ENCODE measurements at places on chromosomes 6 and 20.

DNA sequence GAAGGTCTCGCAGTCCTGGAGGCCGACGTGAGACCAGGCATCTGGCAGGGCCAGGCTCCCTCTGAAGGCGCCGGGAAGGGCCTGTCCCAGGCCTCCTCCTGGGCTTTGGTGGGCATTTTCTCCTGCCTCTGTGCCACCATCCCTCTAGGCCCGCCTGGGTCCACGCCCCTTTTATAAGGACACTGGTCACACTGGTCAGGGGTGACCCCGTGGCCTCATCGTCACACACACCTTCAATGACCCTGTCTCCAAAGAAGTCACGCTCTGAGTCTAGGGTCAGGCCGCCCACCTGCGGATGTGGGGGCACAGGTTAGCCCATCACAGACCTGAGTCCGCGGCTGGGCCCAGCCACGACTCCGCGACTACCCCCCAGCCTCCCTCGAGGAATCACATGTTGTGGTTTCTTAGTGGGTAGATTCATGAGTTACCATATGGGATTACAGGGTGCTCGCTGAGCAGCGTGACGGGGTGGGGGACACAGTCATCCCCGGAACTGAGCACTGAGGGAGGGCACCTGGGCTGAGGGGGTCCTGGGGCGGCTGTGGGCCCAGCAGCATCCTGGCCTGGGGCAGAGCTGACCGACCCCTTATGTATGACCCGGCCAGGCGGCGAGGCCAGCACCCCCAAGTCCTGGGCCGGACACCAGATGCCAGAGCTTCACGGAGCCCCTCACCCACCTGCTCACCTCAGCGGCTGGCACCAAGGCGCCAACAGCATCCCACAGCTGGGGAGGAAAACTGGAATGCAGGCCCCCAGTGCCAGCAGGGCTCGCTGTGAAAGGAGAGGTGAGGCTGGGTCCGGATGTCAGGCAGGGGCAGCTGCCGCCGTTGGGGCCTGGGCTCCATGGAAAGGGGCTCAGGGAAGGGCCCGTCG, 115.9 kb downstream of the DLL1 start:
- no peak for DNase-seq

- DNase-seq: no peak
Measured at GRCh38 chr20:58635279-58635665, 15.8 kb upstream of the STX16 start.

GRCh38 chr20:53258741-53259140, 286.6 kb downstream of the TSHZ2 start:
- DNase-seq: no peak

DNA sequence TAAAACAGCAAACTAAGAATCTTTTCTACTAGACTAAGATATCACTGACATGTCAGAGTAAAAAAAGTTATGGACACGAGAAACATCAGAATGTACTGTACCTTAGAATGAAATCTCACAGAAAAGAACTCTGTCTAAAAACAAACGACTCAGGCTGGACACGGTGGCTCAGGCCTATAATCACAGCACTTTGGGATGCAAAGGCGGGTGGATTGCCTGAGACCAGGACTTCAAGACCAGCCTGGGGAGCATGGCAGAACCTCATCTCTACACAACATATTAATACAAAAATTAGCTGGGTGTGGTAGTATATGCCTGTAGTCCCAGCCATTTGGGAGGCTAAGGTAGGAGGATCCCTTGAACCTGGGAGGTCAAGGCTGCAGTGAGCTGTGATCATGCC, 122.6 kb downstream of the PRND start:
- no peak for DNase-seq

DNA sequence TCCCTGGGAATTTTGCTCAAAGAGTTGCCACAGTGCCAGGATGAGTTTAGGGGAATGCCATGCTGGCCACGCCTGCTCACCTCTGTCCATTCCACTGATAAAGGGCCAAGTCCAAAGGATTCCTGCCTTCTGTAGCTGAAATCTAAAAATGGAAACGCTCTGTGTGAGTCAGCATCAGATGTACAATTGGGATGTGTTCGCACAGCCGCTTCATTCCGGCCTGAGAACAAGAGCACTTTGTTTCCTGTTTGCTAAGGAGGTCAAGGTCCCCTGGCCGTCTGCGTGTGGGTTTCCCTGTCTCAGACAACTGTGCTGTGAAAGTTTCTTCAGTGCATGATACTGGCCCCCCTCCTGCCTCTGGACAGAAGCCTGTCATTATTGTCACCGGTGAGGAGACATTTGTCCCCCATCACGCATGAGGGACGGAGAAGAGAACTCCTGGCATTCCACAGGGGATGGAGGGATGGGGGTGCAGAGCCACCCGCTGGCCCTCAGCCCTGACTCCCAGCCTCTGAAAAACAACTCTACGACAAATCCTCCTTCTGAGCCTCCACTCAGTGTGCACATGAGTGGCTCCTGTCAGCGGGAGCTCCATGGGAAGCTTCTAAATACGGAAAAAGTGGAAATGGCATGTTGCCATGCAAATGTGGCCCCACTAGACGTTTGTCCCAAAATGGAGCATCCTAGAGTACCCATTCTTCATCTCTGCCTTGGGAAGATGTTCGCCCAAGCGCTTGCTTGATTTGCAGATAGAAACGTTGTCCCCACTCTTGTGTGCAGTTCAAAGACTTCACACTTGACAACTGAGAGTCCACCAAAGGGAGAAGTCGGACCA, 143.5 kb upstream of the AFDN start:
- DNase-seq: no peak

DNA sequence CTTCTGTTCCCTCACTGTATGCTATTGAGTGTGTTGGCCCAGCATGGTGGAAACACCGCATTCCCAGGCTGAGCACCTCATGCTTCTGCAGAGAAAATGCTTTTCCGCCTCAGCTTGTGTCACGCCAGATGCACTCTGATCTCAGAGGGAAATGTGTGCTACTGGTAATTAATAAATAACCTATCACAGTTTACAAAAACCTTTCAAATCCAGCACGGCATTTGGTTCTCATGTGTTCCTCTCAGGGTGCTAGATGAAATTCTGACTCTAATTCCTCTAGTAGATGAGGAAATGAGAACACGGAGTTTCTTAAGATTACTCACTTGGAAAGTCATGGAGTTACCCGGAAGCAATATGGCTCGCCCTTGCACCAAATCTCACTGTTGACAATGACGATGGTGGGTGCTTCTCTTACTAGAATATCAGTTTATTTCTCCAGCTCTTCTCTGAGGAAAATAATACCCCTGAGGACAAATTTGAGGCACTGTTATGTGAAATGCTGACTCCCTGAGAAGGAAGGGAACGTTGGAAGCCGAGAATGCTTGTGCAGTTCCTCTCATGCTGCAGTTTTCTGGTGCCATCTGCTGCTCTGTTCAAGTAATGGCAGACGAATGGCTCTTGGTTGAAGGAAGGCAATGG, 116.6 kb downstream of the RNF144B start:
- peak; percentile 31 for DNase-seq

DNA sequence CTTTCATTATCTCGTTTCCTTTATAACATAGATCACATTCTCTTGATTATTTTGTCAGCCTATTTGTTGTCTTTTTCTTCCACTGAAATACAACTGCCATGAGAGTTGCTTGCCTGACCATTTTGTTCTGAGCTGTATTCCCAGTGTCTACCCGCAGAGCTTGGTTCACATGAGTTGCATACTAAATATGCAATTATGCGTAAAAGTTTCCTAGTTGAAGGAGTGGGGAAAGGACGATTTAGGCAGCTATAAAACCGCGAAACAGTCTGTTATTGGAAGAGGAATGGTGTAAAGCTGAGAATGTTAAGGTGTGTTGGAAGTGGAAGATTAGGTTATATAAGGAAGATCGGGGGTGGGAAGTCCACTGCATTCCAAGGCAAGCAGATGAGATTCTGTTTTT, 8.8 kb downstream of the TBPL1 start:
- no peak for DNase-seq

- no peak for DNase-seq
Measured at GRCh38 chr6:36353411-36353915, 16.8 kb upstream of the BNIP5 start.

- no peak for DNase-seq
Measured at GRCh38 chr6:16403831-16404230, 165.4 kb downstream of the GMPR start.

DNA sequence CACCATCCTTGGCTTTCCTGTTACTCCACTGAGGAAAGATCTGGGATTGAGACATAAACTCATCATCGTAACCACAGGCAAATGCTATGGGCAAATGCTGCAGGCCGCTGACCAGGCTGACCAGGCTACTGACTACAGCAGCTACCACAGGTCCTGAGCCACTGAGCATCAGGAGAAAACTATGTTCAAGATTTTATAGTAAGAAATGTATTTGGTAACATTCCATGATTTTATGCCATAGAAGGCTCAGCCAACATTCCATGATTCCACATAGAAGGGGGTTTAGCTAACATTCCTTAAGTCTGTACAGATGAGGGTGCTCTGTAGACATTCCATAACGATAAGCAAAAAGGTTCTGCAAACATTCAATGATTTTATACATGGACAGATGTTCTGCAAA, 16.1 kb upstream of the B4GALT5 start:
- DNase-seq: no peak

- DNase-seq: no peak
Measured at GRCh38 chr6:95581073-95581472, 3.7 kb downstream of the MANEA start.

DNA sequence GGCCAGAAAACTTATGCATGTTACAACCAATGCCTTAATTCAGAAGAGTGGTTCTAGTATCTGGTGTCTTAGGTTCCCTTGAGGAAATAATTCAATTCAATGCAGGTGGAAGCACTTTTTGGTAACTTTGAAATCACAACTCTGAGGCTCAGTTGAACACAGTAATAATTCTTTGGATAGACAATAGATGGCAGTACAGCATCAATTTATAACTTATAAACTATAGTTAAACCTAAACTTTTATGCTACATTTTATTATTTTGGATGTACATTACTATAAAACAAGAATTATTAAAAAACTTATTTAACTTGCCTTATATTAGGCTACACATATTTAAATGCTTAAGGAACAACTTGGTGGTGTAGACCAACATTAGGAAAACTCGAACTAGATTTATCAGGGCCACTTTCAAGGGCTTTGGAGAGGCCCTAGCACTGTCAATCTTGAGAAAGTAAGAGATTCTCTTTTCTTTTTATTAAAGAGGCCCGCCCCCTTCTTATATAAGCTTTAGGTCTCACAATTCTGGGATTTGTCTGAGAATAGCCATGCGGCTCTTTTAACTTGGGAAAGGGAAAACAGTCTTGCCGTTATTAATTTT, 85.9 kb downstream of the CRYBG1 start:
- DNase-seq: no peak

All from progenitor cell of endocrine pancreas (in vitro differentiated cells).